CD8-positive, alpha-beta memory T cell (primary cell): ENCODE measurements at places on chromosomes 7 and 10.

DNA sequence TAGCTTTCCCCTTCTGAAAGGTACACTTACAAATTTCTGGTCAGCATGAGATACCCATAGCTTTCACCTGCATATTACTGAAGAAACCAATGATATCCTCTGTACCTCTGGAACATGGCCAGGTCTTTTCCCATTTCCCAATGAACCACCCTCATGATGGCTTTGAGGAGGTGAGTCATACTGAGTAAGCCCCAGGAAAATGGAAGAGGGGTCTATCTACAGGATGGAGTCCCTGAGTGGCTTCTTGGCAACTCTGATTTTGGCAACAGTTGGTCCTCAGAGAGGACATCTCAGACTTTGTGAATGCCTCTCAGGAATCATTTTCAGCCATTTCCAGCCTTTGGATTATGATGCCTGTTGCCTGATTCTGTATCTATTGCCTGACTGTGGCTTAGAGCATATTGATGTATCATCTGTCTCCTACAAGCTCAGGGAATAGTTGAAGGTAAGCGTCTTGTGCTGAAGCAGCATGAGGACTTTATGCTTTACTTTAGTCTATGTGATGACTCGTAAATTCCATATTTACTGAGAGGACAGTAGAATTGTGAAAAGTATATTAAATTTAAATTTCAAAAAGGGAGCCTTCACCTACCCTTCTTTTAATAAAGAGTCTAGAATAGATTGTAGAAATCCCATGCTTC is 84.7 kb upstream of the DKK1 start:
- DNase-seq, result no peak

DNA sequence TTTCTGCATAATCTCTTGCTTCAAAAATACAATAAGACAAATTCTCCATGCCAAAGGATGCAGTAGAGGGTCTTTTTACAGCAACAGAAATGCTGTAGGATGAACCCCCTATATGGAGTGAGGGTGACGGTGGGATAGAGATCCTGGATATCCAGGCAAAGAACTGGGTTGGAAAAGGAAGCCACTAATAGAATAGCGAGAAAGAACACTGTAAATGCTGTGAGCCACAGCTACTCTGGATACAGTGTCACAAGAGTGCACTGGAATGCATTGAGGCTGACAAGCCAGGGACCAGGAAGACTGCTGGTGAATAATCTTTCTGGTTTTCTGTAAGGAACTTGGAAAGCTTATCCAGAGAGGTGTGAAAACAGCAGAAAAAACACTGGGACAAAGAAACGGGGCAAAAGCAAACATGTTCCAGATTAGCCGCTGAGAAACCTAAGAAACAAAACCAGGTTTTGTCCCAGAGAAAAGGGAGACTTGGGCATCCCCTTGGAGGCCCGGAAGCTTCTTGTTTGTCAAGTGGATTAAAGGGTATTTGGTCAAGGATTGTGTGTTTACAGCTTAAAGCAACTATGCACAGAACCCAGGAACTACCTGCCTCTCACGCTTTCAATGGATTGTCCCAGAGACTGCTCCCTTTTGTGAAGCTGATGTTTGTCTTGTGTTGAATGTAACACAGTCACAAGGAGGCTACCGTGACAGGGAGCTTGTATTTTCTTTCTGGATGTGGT is 6.2 kb upstream of the MSMB start:
- DNase-seq, result no peak

DNA sequence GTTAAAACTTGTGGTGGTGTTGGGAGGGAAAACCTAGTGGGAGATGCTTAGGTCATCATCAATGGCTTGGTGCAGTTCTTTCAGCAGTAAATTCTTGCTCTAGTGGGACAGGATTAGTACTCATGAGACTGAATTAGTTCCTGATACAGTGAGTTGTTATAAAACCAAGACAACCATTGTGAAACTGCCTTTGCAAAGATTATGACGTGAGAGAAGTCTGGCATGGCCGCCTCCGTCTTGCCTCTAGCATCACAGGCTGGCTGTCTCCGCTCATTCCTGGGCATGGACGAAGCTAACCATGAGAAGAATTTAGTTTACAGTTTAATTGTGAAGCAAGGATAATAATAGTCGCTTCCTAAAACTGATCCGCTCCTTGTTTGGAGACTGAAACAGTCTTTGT is 186.4 kb downstream of the KIF20B start:
- no peak for DNase-seq

DNA sequence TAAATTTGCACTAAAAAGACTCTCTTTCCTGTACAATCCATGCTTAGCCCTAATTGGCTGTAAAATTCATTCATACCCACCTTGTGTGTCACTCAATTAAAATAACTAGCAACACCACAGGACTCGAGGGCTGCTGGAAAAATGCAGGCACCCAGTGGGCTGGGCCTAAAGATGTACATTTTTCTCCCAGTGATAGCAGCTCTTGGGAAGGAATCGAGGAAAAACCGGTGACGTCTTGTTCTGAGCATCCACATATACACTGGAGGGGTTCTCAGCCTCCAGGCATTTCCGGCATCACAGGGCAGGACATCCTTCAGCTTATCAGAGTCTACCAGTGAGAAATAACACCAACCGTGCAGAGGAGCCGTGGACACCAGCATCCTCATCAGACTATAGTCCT is 85.8 kb upstream of the PITRM1 start:
- no peak for DNase-seq

DNA sequence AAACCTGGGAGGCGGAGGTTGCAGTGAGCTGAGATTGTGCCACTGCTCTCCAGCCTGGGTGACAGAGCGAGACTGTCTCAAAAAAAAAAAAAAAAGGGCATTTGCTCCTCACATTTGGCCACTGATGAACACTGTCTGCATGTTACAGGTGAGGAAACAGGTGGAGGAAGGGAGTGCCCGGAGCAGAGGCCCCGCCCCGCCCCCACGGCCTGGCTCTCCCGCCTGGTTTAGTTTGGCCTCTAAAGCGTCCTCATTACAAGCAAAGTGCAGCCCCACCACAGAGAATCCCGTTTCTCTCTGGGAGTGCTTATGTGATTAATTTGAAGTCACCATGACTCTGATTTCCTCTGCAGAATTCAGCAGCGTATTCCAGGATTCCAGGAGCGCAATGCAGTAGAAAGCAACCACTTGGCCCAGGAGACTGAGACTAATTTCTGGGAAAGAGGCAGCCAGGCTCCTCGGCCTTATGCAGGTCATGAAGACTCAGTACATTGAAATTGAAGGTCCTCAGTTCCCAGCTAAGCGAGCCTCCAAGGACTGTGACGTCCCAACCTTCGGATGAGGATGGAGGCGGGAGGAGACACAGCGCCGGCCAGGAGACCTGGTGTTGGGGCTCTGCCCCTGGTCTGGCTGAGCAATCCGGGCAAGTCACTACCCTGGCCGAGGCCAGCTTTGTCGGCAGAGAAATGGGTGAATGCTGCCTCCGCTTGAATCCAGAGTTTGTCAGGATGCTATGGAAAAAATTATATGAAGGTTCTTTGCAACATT is 44.7 kb downstream of the RBM17 start:
- DNase-seq, result no peak

DNA sequence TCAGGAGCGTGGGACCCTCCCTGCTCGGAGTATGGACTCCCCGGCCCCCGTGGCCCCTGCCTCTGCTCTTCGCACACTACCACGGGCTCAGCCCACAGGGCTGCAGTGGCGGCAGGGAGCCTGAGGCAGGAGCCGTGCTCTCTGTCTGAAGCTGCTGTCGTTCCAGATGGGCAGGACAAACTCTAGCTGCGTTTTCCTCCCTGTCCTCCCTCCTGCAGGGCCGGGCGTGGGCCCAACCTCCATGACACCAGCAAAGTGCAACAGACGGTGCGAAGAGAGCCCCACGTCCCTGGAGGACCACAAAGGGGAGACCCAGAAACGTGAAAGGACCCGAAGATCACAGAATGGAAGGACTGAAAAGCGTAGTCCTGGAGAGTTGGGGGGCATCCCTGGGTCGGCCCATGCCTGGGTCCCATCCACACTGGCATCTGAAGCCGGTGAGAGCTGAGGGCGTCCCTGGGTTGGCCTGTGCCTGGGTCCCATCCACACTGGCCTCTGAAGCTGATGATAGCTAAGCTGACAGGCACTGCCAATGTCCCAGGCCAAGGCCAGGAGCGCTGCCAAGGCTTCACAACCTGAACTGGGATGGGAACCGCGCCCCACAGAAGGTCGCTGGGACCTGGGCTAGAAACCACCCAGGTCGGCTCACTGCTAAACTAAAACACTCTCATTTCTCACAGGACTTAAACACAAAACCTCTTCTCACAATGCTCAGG is 267.0 kb downstream of the MAD1L1 start:
- no peak for DNase-seq

GRCh38 chr7:151119902-151120301 is 33.6 kb downstream of the AGAP3 start:
- DNase-seq, result no peak

DNA sequence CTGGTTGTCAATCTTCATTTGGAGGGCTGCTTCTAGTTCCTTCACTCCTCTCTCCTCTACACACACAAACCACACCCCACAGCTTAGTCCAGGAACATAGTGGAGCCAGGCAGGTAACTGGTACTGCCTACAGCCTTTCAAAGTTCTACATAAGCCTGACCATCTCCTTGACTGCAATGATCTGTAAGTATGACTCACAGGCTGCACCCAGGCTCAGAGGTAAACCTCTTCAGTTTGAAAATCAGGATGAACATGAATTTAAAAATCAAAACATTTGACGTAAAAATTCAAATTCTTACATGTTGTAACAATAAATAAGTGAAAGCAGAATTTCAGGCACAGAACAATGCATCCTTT is 68.7 kb upstream of the C10orf120 start:
- no peak for DNase-seq

- no peak for DNase-seq
Observed at GRCh38 chr10:69415951-69416350, 767 bp downstream of the TACR2 start.

GRCh38 chr7:13225068-13225467 is 537.6 kb downstream of the ARL4A start:
- DNase-seq, result no peak

- DNase-seq, result no peak
Observed at GRCh38 chr7:41147606-41148485, 555.0 kb downstream of the INHBA start.

- peak; percentile 23 for DNase-seq
Observed at GRCh38 chr10:6406220-6407033, 173.6 kb downstream of the PRKCQ start.
